Activated CD4-positive, alpha-beta T cell treated with anti-CD3 and anti-CD28 coated beads, Interleukin-2, amount 50 U/mL, for 24 hours (primary cell): ENCODE measurements at places on chromosomes 7 and 10.
A peak's percentile ranks its signal among the peaks of the same experiment; 100 is the strongest.

- DNase-seq, result peak; percentile 61
Measured at GRCh38 chr7:151368136-151368571, 26.5 kb downstream of the NUB1 start.

- no peak for DNase-seq
Measured at GRCh38 chr7:26699766-26700165, 164.6 kb downstream of the SKAP2 start.

DNA sequence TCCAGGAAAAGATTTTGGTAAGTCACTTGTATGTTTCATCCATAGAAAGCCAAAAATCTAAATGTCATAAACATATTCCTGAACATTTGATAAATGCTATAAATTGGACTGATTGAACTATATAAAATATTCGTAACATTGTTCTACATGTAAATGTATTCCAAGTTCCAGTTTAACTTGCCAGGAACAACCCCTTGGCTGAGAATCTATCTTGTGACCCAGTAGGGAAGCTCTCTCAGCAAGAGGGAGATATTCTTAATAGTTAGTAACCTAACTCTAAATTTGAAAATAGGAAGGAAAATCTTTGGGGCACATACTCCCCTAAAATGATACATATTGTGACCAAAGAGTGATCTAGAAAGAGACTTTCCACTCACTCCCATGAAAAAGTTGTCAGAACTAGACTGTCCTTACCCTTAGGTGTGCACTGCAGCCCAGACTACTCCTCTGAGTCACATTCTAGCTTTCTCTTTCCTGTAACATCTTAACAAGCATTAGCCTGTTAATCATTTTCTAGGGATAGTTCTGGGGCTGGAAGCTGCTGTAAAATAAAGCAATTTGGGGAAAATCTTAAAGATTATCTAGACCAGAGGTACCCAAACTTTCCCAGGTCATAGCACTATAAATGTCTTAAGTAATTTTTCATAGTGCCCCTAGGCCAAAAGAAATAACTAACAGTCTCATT, 73.7 kb upstream of the SKAP2 start:
- DNase-seq, result no peak

DNA sequence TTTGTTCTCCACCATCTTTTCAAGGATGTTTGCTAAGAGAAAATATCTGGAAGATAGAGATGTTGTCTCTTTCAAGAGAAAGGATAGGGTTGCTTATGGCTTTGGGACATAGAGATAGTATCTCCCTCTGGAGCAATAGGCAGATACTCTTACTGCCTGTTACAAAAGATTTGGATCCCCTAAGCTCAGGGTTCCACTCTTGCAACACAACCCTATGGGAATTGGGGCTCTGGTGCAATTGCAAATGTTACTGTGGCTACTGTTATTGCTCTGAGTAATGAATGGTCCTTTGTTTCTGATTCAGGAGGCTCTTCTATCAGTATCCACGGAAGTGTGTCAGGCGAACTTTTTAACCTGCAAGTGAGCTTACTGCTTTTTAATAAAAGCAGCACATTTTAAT, 88.8 kb downstream of the GPR85 start:
- DNase-seq, result no peak

DNA sequence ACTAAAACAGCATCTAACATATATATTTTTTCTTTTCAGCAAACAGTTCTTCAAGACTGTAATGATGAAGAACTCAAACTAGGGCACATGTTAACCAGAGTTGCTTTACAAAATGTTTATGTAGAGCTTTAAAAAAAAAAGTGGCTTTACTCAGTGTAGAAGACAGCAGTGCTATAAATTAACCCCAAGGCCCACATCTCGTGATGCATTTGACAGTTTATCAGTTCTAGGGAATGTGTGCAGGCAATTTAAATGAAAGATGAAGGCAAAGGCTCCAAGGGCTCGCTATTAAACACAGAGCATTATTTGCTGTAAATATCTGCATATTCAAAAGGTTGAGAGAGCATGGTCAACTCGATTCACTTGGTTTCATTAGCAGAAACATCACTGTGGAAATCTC, 558.1 kb downstream of the MAGI2 start:
- DNase-seq, result no peak

GRCh38 chr10:11265484-11265883, 247.8 kb downstream of the CELF2 start:
- DNase-seq, result no peak

- DNase-seq, result no peak
Measured at GRCh38 chr10:70966646-70967553, 78.5 kb upstream of the PCBD1 start.

DNA sequence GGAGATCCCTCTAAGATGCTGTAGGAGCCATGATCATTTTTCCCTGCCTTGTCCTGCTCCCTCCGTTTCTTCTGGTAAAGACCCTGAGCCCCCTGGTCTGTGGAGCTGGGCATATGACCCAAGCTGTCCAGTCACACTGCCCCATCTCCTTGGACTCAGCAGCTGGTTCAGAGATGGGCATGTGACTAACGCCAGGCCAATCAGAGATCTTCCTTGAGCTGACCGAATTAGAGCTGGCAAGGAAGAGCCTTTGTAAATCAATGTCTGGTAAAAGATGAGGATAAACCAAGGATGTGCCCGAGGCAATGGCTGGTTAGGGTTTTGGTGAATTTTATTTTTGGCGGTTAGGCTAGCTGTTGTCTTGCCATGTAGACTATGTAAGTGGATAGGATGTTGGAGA, 173.3 kb downstream of the LCOR start:
- no peak for DNase-seq

DNA sequence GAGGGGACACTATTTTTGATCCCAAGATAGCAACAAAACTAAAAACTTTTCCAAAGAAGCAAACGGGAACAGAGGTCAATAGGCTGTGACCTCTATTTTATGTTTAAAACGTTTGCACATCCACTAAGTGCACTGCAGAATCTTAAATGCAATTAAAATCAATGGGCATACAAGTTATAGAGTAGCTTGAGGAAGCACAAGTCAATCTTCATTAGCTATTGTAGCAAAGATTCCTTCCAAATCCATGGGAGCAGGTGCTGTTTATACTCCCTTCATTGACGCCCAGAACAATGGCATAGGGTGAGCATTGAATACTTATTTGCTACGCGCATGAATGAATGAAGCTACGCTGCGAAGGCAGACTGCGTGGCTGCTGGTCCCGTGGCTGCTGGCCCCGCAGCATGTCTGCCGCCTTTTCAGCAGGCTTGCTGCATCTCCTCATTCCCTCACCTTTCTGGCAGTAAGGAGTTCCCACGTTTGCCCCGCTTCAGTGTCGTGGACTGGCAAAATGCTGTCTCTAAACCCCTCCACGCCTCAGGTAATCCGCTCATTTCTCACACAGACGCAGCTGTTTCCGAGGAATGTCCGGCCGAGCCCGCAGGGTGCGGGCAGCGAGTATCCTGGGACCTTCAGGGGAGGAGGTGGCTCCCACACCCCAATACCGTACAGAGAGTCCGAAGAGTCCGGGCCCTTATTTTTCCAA, 754 bp upstream of the PHYHIPL start:
- DNase-seq, result no peak

GRCh38 chr7:2063563-2064260, 169.0 kb downstream of the MAD1L1 start:
- DNase-seq, result no peak

GRCh38 chr7:90764848-90765570, 168.9 kb downstream of the CDK14 start:
- DNase-seq, result no peak
